Pancreas (tissue), 10 donors: ENCODE measurements at places on chromosomes 2 and 18. TPM values are rescaled to one million over a fixed set of nuclear protein-coding genes. Genes with fewer than 3 reads are reported as not detected.

Gene DES
- total RNA-seq = 1.2 TPM

Gene GREB1
- total RNA-seq = 16.1 TPM

Gene CRIM1
- 15.9 TPM for total RNA-seq

Gene PRSS56
- not detected for total RNA-seq

- DNase-seq = peak; percentile 20
Measured at GRCh38 chr2:121480826-121481225, 49.9 kb upstream of the RNU4ATAC start.

GRCh38 chr2:159550231-159550630, 66.1 kb downstream of the BAZ2B start:
- DNase-seq = no peak

- no peak for DNase-seq
Measured at GRCh38 chr2:30611583-30611982, 164.5 kb downstream of the LCLAT1 start.

- no peak for DNase-seq
Measured at GRCh38 chr2:222707102-222707688, 35.7 kb downstream of the MOGAT1 start.

GRCh38 chr2:215830304-215830703, 183.0 kb downstream of the MREG start:
- no peak for DNase-seq

DNA sequence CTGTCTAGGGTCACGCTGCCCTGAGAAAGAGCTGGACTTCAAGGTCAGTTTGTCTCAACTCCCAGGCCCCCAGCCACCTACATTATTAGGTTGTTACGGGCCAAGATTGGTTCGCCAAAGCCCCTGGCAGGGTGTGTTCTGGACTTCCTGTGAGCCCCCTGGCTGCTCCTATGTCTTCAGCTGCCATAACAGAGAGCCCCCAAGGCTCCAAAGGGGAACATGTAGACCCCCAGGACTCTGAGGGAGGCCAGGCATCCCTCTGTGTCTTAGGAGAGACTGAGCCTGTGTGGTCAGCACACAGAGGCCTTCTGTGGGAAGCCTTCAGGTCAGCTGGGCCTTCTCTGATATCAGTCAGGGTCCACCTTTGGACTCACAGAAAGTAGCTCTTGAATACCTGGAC, 58.3 kb downstream of the INHBB start:
- no peak for DNase-seq

DNA sequence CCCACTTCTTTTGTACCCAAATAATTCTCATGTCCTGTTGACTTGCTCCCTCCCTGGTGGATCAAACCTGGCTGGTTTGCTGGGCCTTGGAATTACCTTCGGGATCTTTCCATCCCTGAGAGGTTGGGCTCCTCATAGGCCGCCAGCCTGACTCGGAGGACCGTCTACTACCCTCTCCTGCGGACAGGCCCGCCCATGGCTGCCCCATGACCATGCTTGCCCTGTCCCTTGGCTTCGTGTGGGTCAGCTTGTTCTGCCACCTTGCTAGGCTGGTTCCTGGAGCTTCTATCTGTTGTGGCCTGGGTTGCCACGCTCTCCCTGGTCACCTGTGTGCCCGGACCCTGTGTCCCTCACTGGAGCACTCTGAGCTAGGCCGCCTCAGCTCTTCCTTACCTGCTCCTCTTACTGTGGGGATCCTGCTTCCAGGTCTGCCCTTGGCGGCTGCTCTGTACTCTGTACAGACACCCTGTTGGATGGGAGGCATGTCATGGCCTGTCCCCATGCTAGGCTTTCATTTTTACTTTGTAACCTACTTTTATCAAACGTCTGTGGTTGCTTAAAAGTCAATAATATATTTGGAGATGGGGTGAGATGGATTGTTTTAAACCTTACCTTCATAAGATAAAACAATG, 29.7 kb upstream of the FHL2 start:
- DNase-seq = no peak

- DNase-seq = no peak
Measured at GRCh38 chr2:38763228-38763627, 12.1 kb upstream of the SRSF7 start.
